PC-3 (cell line): ENCODE measurements at places on chromosomes 2 and 18. TPM values are rescaled to one million over a fixed set of nuclear protein-coding genes. Genes with fewer than 3 reads are reported as not detected.

The COLEC11 gene
- total RNA-seq, result 0.44 TPM in 1 of 2 replicates, not detected in the other

The C2orf72 gene
- 0.40 and 4.3 TPM in 2 replicates for total RNA-seq

The CERKL gene
- 0.92 and 0.98 TPM in 2 replicates for total RNA-seq

GRCh38 chr2:233399306-233400225 is 45.3 kb downstream of the DGKD start:
- DNase-seq, result no peak

DNA sequence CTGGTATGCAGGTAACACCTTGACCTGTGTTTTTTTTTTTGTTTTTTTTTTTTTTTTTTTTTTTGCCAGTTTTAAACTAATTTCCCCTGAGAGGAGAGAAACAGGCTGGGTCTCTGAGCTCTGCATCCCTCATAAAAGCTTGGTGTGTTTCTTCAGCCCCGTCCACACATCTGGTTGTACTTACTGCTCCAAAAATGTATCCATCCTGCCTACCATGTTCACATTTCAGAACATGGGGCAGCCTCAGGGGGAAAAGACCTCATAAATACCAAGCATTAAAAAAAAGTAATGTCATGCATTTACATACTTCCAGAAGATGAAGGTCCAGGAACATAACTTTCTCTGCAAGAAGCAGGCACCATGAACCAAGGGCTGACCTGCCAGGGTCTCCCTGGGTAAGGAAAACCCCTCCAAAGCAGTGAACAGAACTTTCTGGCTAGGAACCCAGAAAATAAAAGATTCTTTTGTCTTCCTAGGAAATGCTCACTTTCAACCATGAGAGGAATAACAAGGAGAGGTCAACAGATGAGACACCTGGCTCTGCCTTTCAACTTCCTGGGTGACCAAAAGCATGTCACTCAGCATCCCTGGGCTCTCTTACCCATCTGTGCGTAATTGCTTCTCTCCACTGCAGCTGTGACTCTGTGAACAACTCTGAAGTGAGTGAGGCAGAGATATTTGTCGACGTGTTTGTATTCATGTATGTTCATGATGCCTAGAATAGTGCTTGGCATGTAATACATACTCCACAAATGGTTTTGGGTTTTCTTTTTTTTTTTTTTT is 118.6 kb downstream of the MCFD2 start:
- DNase-seq, result no peak

DNA sequence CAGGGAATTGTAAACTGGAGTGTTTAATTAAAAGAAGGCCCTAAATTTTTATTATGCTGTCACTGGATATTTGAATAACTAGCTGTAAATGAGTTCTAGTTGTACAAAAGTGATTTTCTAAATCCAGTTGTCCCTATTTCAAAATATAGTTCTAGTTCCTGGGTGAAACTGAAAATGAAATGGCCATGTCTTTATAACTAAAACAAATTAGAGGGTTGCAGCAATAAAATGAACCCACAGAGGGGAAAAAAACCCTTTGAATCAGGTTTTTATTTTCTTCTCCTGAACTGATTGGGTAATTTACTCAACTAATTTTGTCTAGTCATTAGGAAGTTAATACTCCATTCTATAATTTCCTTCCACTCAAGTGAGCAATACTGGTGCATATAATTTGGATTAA is 55.6 kb upstream of the MAP4K3 start:
- DNase-seq, result no peak
